ENCODE measurements at places on chromosomes 6 and 20.
A peak's percentile ranks its signal among the peaks of the same experiment; 100 is the strongest.

DNA sequence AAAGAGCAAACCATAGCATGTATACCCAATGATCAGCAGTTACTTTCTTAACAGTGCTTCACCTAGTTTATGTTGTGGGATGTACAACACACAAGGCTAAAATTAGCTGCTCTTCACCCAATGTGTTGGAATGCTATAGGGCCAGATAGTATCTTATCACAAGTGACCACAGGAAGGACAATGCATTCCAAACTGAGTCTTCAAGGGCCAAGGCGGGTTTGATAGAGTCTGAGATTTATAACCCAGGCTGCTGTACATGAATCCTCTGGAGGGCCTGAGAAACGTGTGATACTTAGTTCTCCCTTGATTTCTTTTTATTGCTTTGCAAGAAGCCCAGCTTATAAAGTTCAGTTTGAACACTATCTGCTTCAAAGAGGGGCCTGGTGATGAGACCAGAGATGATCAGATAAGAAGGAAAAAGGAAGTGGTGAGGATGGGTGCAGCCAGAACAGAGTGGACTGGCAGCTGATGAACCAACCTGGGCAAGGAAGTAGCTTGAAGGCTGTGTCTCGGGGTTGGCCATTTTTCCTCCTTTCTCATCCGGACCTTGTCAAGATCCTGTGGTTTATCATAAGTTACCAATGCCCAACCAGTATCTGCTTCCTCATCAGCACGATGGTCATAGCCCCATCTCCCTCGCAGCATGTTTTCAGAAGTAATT is 62.2 kb upstream of the BMP2 start:
- no peak for DNase-seq

GRCh38 chr6:31791324-31792089 is 4.0 kb downstream of the VARS1 start:
- DNase-seq: peak; percentile 52

GRCh38 chr20:1863296-1863695 is 31.9 kb upstream of the SIRPA start:
- DNase-seq: no peak

GRCh38 chr20:47929368-47930115 is 144.3 kb upstream of the SULF2 start:
- peak; percentile 68 for DNase-seq

DNA sequence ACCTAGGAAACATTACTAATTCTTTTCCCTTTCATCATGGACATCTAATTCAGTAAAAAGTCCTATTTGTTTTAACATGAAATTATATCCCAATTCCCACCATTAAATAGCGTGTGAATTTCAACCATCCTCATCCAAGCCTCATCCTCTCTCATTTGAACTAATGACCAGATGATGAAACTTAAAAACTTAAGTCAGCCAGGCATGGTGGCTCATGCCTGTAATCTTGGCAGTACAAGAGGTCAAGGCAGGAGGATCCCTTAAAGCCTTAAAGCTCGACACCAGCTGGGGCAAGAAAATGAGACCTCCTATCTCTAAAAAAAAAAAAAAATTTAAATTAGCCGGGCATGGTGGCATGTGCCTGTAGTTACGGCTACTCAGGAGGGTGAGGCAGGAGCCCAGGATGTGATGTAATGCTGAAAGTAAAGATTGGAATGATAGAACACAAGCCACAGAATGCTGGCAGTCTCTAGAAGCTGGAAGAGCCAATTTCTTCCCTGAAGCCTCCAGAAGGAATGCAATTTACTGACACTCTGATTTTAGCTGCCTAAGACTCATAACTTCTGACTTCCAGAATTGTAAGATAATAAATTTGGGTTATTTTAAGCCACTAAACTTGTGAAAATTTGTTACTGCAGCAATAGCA is 27.1 kb upstream of the HAO1 start:
- no peak for DNase-seq

GRCh38 chr6:87407561-87407900 is 241 bp upstream of the CFAP206 start:
- DNase-seq: no peak

- peak; percentile 38 for DNase-seq
Observed at GRCh38 chr20:51220293-51220706, 197.4 kb upstream of the KCNG1 start.

DNA sequence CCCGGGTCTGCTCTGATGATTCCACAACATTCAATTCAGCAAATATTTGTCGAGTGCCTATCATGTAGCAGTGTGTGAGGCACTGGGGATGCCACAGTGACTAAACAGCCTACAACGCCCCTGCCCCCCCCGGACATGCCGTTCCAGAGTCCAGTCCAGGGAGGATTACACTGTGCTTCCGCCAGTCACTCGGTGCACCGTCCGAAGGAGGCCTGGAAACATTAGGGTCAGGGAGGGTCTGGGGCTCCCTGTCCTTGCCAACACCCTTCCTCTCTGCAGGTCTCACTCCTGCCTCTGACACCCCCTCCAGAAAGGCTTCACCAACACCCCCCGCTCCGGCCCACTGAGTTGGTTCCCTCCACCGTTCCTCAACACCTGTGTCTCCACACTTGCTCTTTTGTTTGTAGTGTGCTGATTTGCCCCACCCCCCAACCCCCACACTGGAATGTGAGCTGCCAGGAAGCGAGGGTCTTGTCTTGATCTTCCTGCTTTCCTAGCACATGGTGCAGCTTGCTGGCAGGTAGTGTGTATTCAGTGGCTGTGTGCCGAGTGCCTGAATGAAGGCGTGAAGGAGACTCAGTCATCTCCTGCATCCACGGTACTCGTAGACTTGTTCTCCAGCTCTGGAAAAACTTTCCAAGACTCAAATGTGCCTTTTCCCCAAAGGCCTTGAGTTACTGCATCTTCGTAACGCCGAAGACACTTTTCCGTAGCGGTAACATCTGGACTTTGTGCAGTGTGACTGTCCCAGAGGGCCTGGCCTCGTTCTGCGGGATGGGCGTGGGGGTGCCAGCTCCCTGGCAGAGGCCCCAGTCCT is 150.4 kb downstream of the ZDHHC14 start:
- DNase-seq: no peak

DNA sequence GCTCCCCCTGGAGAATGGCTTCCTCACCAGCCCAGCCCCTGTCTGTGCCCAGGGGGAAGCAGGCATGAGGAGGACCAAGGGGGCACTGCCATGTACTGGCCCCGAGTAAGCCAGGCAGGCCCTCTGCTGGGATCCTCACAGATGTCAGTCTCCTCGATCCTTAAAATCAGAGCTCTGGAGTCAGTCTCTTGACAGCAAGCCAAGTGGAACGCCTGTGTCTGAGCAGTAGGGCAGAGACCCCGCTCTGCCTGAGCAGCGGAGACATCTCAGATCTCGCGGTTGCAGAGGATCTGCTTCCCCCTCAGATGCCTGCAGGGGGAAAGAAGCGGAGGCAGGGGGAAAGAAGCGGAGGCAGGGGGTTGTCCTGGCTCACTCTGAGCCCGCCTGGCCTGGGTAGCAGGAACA is 92.6 kb downstream of the SNX5 start:
- DNase-seq: peak; percentile 64

GRCh38 chr6:123007885-123008284 is 11.8 kb downstream of the CLVS2 start:
- no peak for DNase-seq

DNA sequence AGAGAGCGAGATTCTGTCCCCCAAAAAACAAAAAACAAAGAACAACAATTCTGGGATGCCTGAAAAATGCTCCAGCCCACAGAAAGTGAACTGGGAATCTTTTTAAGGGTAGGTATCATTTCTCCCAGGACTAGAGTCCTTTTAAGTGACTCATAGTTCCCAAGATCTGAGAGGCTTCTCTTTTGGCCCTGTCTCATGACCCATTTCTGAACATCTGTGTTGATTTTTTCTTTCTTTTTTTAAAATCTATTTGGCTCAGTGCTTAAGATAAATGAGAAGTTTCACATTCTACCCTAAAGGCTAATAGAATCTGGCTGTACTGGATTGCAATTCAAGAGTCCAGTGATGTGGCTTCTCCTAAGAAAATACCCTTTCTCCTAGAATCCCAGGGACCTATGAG is 217.6 kb upstream of the FOXQ1 start:
- peak; percentile 45 for DNase-seq

DNA sequence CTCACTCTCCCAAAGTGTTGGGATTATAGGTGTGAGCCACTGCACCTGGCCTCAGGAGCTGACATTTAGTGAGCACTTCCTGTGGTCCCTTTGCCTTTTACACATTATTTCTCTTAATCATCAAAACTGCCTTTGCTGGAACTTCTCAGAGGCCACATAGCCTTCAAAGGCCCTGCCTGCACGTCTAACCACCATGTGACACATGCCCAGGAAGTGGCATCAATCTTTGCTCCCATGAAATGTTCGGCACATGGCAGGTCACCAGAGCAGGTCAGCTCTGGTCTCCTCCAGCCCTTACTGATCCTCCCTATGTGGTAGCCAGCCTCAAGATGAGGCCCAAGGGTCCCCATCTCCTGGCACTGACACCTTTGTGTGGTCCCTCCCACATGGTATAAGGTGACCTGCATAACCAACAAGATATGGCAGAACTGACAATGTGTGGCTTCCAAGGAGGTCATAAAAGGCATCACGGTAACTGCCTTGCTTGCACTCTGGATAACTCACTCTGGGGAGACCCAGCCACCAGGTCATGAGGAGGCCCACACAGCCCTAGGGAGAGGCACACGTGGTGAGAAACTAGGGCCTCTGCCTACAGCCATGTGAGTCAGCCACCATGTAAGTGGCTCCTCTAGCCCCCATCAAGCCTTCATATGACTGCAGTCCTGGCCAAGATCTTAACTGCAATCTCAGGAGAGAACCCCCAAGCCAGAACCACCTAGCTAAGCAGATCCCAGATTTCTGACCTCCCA is 28.8 kb upstream of the HMGA1 start:
- no peak for DNase-seq

DNA sequence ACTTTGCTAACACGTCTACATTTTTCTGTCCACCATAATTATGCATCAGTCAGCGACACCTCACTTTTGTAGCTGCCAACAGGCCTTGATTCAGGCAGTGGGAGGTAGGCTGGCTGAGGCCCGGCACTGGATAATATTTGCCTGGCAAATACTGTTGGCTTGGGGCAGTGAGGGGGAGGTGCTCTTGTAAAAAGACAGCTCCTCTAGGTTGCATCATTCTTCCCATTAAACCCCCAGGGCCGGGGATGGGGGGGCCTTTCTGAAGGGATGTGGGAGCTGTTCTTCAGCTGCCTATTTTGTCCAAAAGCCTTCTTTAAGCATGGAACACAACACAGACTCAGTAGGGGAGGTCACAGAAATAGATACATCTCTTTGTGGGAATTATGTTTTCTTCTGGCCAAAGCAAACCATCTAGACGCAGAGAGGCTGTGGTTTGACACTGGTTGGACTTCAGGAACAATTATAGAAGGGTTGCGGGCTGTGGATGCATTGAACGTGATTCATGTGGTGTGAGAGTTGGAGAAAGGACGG is 338.3 kb upstream of the NT5E start:
- no peak for DNase-seq

DNA sequence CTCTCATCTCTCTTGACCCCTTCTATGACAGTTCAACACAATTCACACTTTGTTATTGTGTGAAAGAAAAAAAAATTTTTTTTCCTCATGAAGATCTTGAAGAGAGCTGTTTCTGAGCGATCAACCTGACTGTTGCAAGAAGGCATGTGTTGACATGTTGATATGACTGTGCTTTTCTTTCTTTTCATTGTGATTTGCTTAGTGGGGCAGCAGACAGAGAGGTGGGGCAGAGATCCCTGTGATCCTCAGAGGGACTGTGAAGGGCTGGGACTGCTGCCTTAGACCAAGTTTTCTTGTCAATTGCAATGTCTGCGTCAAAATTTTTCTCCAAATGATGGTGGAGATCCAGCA is 70.8 kb upstream of the IYD start:
- no peak for DNase-seq

DNA sequence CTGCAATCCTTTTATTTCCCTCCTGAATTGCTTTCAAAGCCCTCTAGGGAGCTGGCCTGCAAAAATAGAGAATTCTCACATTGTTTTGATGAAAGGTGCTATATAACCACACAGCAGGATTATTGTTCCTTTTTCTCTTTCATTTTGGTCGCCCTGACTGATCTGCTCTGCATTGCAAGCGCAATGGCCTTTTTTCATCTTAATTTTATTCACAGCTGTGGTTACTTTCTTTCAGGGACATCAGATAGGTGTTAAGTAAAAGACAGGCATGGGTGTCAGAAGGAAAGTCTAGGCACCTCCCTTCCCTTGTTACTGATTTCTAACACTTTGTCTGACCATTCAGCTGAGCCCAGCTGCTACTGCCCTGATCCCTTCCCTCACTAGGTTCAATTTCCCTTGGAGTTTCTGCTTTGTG is 850.5 kb upstream of the MAP3K7 start:
- no peak for DNase-seq

- no peak for DNase-seq
Observed at GRCh38 chr6:152223636-152224035, 413.5 kb downstream of the SYNE1 start.

DNA sequence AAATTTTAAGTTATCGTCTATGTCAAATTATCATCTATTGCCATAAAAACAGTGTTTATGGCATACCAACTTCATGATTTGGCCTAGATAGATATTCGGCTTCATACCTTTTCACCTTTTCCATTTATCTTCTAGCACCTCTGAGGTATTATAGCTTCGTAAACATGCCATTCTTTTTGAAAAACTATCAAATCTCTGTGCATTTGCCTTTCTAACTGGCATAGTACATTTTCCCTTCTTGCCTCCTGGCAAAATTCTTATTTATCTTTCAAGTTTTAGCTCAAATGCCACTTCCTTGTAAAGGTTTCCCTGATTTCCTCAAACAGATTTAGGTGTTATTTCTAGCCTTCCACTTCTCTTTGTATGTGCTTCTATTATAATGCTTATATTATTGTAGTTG is 7.0 kb upstream of the REV3L start:
- DNase-seq: no peak

DNA sequence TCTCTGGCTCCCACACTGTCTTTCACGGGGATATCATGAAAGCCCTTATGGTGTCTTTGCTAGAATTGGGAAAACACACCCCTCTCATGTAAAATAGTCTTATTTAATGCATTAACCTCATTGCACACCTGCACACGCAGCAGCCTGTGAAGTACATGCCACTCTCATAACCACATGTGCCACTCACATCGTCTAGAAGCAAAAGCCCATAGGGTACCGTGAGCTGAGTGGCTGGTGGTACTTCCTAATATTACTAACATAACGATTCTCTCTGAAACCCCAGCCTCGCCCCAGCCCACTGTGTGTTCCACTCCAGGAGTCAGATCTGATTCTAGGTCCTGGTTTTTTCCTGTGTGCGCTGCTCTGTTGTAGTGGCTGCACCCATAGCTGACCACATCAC is 9.5 kb upstream of the TMEM242 start:
- no peak for DNase-seq

- DNase-seq: no peak
Observed at GRCh38 chr6:157329829-157330228, 6.5 kb upstream of the TMEM242 start.

GRCh38 chr20:24705486-24705885 is 236.1 kb downstream of the SYNDIG1 start:
- no peak for DNase-seq

Data from muscle of back (tissue), 13 donors.